Uterus (tissue), 4 donors: ENCODE measurements at places on chromosomes 16 and 17. TPM values are rescaled to one million over a fixed set of nuclear protein-coding genes. Genes with fewer than 3 reads are reported as not detected.

The PRAC1 gene
- not detected for total RNA-seq

The PLEKHM1 gene
- 6.9 TPM for total RNA-seq

- DNase-seq = no peak
These were observed 215.1 kb downstream of the KATNIP start for GRCh38 chr16:27764869-27765675.

DNA sequence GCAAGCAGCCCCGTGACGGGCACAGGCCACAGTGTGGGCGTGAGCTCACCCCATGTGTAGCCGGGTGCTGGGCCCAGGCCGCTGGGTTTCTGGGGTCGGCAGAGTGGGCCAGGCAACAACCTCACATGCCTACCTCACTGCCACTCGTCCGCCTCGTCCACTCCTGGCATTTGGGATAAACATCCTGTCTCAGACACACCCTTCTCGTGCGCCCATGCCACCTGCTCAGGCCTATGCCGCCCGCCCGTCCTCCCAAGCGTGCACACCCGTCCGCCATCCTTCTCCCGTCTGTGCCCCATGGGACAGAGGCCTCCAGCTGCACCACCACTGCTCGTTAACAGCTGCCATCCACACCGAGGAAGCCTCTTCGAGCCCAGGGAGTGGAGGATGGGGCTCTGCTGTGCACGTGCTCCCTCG, 64.3 kb downstream of the KLHDC4 start:
- DNase-seq = no peak

- DNase-seq = no peak
These were observed 3.0 kb downstream of the NGFR start for GRCh38 chr17:49498029-49498615.

The MYLK3 gene
- total RNA-seq = not detected

DNA sequence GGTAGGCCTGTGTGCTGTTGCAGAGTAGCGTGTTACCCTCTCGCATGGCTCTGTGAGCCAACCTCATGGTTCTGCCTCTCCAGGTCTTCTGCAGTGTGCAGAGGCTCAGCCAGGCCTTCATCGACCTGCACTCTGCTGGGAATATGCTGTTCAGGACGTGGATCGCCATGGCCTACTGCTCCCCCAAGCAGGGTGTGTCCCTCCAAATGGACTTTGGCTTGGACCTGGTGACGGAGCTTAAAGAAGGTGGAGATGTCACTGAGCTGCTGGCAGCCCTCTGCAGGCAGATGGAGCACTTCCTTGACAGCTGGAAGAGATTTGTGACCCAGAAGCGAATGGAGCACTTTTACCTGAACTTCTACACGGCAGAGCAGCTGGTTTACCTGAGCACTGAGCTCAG, 75.8 kb upstream of the ENDOV start:
- no peak for DNase-seq

GRCh38 chr17:57694051-57694450, 51.0 kb downstream of the CCDC182 start:
- DNase-seq = no peak

GRCh38 chr17:39218906-39219305, 6.8 kb downstream of the STAC2 start:
- DNase-seq = no peak

- peak; percentile 92 for DNase-seq
These were observed 54.1 kb upstream of the BCAR1 start for GRCh38 chr16:75305364-75306098.

DNA sequence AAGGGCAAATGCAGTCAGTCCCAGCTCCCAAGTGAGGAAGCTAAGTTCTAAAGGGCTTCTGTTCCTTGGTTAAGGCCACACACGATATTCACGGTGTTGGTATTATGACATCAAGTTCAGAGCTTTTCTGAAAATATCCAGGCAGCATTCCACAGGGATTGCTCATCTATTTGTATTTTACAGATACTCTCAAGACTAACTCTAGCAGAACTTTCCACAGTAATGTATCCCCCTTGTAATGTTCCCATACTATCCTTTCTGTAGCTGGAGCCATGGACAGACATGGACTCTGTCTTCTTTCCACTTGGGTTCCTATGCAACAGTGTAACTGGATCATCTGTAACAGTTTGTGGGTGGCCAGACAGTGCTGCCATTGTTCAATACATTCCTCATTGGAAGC, 13.5 kb downstream of the SDR42E1 start:
- DNase-seq = peak; percentile 45

- no peak for DNase-seq
These were observed 20.9 kb upstream of the ABCC1 start for GRCh38 chr16:15928261-15929104.

DNA sequence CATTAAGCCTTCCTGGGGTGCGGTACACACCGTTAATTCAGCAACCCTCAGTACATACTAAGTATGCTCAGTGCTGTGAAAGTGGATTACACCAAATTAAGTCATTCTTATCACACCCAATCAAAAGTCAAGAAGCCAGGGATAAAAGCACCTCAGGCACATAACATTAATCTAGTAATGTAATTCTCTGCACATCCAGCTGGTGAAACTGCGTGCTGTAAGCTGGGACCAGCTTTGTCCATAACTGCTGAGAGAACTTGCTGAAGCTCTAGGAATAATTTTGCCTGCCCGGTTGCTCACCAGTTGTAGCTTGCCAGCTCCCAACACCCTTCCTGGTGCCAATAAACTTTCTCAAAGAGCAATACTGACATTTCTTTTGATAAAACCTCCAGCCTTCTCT, 44.9 kb downstream of the SLC47A1 start:
- no peak for DNase-seq

The SLC47A1 gene
- total RNA-seq = 19.4 TPM

DNA sequence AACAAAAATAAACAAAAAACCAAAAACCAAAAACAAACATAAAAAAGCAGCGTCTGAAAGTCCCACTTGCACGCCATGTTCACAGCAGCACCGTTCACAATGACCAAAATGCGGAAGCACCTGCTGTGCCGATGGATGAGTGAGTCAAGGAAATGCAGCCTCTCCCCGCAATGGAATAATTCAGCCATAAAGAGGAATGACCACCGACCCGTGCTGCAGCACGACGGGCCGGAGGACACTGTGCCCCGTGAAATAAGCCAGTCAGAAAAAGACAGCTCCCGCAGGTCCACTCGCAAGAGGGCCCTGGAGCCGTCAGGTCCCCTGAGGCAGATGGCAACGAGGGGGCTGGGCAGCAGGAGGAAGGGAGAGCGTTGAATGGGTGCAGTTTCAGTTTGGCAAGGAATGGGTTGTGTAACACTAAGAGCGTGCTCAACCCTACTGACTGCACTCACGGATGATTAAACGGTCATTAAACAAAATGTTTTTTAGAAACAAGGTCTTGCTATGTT, 5.1 kb downstream of the CLCN7 start:
- DNase-seq = no peak

The DOC2A gene
- total RNA-seq = 1.0 TPM

GRCh38 chr17:17751489-17752088, 70.3 kb downstream of the RAI1 start:
- DNase-seq = no peak

DNA sequence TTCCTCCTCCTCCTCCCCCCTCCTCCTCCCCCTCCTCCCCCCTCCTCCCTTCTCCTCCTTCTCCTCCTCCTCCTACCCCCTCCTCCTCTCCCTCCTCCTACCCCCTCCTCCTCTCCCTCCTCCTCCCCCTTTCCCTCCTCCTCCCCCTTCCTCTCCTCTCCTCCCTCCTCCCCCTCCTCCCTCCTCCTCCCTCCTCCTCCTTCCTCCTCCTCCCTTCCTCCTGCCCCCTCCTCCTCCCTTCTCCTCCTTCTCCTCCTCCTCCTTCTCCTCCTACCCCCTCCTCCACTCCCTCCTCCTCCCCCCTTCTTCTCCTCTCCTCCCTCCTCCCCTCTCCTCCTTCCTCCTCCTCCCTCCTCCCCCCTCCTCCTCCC, 6.6 kb upstream of the PDP2 start:
- no peak for DNase-seq
